Tracheal epithelial cell (primary cell): ENCODE measurements at places on chromosomes 1 and 21. TPM values are rescaled to one million over a fixed set of nuclear protein-coding genes. Genes with fewer than 3 reads are reported as not detected.

The TINAGL1 gene
- 179 and 186 TPM in 2 replicates for total RNA-seq

The FAM167B gene
- not detected in 2 replicates for total RNA-seq

The RAB13 gene
- 42.6 and 50.4 TPM in 2 replicates for total RNA-seq

The FAAH gene
- total RNA-seq, result 6.6 and 13.3 TPM in 2 replicates

The LRRC71 gene
- not detected in 2 replicates for total RNA-seq

The TRPM2 gene
- total RNA-seq, result under 0.01 and 0.24 TPM in 2 replicates
